ENCODE measurements at places on chromosomes 2 and 18. TPM values are rescaled to one million over a fixed set of nuclear protein-coding genes. Genes with fewer than 3 reads are reported as not detected.

- no peak for DNase-seq
Observed at GRCh38 chr18:44170208-44170880, 510.3 kb upstream of the SETBP1 start.

GRCh38 chr18:5197032-5197434 is at the start of gene AKAIN1:
Gene AKAIN1, minus strand, starts transcription at chr18:5197257. Its CDS starts 204 bp downstream, at chr18:5197053.
- no peak for DNase-seq

Gene SERPINB5
- not detected for total RNA-seq

Gene GKN2
- not detected for total RNA-seq

Gene SCN7A
- 109 TPM for total RNA-seq

All from sciatic nerve (tissue), 2 donors.